ENCODE measurements at places on chromosomes 4 and X.

GRCh38 chrX:129043138-129043537, 480.2 kb downstream of the SMARCA1 start:
- DNase-seq: no peak

GRCh38 chrX:38474543-38474942, 86.8 kb upstream of the TSPAN7 start:
- no peak for DNase-seq

DNA sequence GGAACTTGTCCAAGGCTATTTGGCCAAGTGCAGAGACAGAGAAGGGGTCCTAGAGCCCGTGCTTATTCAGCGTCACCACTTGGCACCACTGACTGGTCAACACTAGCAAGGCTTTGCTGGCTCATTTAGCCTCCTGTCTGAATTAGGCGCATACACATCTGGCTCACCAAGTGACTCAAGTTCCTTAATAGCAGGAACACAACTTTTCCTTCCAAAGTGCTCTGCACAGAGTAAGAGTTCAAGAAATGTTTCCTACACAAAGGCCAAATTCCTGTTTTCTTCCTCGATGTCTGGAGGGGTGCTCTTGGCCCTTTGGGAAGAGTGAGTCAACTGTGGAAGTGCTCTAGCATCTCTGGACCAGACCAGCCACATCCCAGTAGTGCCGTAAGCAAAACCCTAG, 26.8 kb upstream of the CENPU start:
- DNase-seq: no peak

DNA sequence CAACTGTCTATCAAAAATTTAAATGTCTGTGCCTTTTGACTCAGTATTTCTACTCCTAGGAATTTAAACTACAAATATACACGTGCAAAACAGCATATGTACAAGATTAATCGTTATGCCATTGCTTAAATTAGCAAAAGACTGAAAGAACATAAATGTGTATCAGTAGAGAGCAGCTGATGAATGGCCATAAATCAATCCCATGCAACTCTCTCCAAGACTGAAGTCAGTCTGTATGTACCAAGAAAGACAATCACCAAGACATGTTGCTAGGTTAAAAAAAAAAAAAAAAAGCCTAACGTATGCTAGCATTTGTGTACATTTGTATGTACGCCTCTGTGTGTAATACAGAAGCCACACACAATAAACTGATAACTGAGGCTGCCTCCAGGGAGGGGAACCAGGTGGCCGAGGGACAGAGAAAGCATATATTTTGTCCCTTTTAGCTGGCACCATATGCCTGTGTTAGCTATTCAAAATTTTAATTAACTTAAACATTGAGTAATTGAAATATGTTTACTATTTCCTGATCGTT, 130.7 kb downstream of the SH3KBP1 start:
- DNase-seq: no peak

DNA sequence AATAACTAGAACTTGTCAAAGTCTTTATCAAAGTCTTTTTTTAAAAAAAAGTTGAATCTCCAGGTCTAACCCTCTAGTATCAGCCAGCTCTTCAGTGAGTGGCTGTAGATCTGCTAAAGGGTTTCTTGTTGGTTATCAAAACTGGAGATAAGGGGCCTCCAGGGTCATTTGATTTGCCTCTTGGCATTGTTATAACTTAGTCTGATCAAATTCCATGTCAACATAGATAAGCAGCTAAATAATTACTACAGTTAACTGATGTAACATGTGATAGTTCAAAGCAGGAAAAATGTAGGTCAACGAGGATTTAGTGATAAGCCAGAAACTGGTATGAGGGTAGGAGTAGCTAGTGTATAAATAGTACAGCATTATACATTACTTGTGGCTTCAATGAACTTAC, 465.1 kb downstream of the PDHA2 start:
- DNase-seq: no peak

GRCh38 chrX:26590849-26591248, 374.9 kb downstream of the MAGEB5 start:
- DNase-seq: no peak

DNA sequence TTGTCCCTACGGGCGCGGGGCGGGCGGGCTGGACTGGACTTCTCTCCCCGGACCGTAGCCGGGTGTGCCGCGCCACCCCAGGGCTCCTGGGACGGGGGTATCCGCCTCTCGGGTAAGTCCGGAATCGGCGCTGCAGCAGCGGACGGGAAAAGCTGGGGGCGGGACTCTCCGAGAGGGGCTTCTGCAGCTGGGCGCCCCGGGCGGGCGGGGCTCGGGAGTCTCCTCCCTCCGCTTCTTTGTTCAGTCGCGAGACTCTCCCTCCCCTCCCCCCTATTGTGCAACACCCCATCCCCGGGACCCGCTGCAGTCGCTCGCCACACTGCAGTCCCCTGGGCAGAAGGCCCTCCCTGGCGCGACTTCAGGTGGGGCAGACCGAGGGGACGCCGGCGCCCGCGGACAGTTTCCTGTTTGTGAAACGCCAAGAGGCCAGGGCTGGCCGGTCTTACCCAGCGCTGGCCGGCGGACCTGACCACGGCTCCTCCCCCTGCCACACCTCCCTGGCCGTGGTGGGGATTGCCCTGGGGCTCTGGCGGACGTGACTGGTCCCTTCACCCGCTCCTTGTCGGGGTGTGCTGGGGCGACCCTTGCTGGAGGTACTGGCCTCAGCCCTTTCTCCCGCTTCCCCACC, 966 bp downstream of the CCNG2 start:
- peak; percentile 67 for DNase-seq

- no peak for DNase-seq
Observed at GRCh38 chr4:39820186-39820585, 122.2 kb downstream of the UBE2K start.

DNA sequence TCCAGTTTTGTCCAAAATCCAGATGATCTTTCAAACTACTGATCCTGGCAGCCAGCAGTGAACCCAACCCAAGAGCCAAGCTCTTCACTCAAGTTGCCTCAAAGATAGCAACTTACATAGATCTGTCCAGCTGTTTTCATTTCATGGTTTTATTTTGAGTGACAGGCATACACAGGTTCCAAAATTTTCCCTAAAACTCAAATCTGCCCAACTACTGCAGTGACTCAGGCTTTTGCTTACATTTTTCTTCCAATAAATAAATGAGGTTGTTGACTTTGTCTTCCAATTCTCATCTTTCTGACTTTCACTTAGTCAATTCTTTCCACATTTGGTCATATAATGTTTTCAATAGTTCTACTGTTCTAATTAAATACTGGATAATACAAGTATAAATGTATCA, 158.8 kb downstream of the TECRL start:
- DNase-seq: no peak

GRCh38 chrX:733961-734360, 103.4 kb downstream of the SHOX start:
- DNase-seq: no peak

GRCh38 chrX:254630-255215, 26.5 kb upstream of the PLCXD1 start:
- DNase-seq: peak; percentile 0

Measured in CD4-positive, alpha-beta T cell treated with Interleukin-6 at 100 ng/mL for 8 hours (primary cell).